Activated CD4-positive, CD25-positive, alpha-beta regulatory T cell treated with anti-CD3 and anti-CD28 coated beads, Interleukin-2, amount 50 U/mL, for 72 hours (primary cell): ENCODE measurements at places on chromosomes 2 and 18.

DNA sequence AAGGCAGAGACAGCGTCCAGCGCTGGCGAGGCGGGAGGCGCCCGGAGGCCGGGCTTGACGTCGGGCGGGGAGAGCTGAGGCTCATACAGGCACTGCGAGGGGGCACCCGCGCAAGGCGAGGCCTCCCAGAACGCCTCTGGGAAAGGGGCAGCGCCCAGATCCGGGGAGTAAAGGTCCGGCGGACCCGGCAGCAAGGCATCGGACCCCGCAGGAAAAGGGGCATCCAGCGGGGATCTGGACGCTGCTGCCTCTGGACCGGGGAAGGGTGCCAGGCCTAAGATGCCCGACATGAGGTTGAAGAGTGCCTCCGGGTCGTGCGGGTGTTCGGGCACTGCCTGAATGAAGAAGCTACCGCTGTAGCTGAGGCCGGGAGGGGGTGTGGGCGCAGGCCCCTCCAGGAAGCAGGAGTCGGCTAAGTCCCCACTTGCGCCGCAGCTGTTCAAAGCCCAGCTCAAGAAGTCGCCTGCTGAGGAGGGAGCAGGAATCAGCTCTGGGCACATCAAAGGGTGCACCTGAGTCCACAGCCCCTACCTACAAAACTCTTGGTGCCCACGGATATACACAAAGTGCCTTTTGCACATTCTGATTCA is 937 bp downstream of the EGR4 start:
- peak; percentile 37 for DNase-seq

DNA sequence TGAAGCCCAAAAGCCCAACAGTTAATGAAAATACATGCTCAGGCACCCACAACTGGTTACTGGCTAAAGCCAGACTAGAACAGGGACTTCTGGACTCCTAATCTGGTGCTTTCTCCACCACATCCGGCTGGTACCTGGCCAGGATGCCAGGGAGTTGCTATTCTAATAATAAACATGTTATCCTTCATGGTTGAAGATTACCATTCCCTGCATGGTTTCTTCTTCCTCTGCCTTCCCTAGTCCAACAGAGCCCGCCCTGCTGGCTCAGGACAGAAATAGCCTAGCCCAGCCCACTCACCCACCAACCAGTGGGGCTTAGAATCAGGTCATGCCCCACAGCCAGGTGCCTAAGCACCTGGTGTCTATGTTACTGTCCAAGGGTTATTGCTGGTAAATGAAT is 184.2 kb downstream of the TMEM247 start:
- DNase-seq, result no peak

GRCh38 chr2:125652280-125652679 is 1003.7 kb upstream of the GYPC start:
- DNase-seq, result no peak

DNA sequence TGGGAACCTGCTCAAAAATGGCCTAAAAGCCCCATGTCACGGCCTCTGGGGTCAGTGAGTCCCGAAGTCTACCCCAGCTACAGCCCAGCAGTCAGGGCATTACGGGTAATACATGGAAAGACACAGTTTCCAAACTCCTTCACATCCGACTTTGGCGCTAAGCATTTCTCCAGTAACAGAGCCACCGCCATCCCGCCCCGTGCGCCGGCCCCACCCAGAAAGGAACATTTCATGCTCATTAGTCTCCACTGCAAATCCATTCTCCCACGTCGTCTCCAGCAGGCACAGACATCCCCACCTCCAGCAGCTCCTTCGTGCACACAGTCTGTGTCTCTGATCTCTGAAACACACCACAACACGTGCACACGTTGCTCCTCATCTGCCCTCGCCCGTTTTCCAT is 509.2 kb upstream of the ID2 start:
- no peak for DNase-seq

- DNase-seq, result no peak
Measured at GRCh38 chr2:67871686-67872412, 191.0 kb downstream of the C1D start.

DNA sequence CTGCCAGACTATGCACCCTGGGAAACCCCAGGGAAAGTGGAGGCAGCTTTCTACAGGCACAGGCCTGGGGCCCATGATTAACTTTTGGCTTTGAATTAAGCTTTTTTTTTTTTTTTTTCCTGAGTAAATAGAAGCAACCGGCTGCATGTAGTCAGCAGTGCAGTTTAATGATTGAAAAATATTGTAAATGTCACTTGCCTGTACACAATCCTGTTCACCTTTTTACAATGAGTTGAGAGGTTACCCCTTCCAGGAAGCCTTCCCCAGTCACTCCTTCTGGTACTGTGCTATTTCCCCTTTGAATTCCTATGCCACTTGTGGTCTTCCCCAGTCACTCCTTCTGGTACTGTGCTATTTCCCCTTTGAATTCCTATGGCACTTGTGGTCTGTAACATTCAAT is 475.6 kb downstream of the TDRD15 start:
- DNase-seq, result no peak

- DNase-seq, result no peak
Measured at GRCh38 chr2:196335221-196335634, 163.8 kb upstream of the STK17B start.

DNA sequence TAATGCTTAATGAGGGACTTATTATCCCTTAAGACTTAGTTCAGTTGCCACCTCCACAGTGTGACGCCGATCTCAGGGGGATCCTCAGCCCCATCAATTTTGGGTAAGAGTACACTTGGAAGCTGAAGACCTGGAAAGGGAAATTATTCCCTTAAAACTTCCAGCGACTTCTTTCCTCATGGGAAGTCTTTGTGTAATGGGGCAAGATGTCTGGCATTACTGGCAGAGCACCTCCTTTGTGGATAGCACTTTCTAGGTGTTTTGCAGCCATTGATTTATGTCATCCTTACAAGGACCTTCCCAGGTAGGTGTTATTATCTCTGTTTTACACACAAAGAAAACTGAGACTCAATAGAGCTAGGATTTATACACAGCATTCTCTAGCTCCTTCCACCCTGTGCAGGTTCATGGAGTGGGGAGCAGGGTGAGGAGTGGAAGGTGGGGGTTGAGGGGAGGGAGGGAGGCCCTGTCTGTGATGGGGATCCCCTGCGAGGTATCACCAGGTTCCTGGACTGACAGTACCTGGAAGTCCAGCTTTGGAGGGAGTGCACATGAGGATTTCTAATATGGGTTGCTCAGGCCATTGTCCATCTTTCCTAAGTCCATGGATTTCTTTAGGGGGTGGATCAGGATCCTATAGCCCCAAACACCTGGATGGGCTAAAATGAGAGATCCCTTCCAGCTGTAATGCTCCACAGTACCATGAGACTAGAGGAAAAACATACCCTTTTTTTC is 79.4 kb downstream of the MYCN start:
- DNase-seq, result no peak

GRCh38 chr2:201132518-201132917 is 16.6 kb downstream of the CFLAR start:
- DNase-seq, result no peak

GRCh38 chr2:235746257-235746934 is 252.6 kb downstream of the AGAP1 start:
- peak; percentile 41 for DNase-seq

DNA sequence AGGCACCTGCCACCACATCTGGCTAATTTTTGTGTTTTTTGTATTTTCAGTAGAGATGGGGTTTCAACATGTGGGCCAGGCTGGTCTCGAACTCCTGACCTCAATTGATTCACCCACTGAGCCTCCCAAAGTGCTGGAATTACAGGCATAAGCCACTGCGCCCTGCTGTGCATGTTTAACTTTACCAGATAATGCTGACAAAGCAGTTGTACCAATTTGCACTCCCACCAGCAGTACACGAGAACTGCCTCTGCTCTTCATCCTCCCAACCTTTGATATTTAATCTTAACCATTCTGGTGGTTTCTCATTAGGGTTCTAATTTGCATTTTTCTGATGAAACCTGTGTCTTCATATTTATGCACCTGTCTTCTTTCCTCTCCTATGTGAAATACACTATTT is 12.0 kb upstream of the DYM start:
- DNase-seq, result no peak

DNA sequence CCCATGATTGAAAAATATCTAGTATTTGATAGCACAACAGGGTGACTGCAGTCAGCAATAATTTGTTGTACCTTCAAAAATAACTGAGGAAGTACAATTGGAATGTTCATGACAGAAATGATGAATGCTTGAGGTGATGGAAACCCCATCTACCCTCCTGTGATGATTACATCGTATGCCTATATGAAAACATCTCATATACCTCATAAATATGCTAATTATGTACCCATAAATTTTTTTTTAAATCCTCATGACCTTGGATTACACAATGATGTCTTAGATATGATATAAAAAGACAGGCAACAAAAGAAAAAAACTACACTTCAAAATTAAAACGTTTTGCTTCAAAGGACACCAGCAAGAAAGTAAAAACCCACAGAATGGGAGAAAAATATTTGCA is 1.4 kb upstream of the POLR1B start:
- no peak for DNase-seq

GRCh38 chr2:232562515-232563151 is 12.1 kb downstream of the EIF4E2 start:
- no peak for DNase-seq

DNA sequence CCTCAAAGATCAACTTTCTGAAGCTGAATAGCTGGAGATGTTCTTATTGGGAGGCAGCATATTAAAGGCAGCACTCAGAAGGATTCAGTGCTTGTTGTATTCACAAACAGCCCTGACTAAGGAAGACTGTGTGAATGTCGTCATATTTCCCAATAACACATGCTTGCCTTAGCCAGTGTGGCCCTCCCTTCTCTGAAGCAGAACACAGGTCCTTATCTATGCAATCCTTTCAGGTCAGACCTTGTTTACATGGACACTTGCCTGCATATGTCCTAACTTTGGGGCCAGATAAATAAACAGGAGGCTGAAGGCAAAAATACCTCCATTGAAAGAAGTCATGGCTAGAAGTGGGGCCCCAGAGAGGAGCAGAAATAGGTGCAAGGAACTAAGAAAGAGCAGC is 97.2 kb downstream of the SLC4A3 start:
- DNase-seq, result no peak

DNA sequence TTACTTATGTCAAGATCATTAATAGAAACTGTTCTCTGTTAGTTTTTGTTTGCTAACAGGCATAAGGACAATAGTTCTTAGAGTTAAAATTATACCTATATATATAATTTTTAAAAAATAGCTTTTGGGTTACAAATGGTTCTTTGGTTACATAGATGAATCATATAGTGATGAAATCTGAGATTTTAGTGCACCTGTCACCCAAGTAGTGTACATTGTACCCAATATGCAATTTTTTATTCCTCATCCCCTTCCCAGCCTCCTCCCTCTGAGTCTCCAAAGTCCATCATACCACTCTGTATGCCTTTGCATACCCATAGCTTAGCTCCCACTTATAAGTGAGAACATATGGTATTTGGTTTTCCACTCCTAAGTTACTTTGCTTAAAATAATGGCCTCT is 26.4 kb downstream of the SLC4A1AP start:
- DNase-seq, result no peak

GRCh38 chr2:78561876-78562275 is 463.6 kb upstream of the REG3G start:
- no peak for DNase-seq

DNA sequence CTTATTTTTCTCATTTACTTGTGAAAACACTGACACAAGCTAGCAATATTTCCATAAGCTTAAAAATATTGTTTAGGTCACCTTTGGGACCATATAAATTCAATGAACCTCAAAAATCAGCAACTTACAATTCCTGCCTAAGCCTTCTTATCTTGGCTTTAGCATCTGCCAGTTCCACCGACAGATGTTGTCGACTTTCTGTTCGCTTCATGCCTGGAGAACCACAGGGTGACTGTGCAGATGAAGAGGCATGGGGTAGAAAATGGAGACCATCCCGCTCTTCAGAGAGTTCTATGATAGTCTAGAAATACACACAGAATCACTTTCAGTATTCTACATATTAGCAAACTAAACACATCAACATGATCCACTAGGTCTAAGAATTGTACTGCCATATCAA is 64.2 kb downstream of the CCDC88A start:
- no peak for DNase-seq

- no peak for DNase-seq
Measured at GRCh38 chr2:159232456-159233170, 53.9 kb downstream of the WDSUB1 start.

GRCh38 chr2:147589127-147589526 is 255.7 kb upstream of the ACVR2A start:
- DNase-seq, result no peak

DNA sequence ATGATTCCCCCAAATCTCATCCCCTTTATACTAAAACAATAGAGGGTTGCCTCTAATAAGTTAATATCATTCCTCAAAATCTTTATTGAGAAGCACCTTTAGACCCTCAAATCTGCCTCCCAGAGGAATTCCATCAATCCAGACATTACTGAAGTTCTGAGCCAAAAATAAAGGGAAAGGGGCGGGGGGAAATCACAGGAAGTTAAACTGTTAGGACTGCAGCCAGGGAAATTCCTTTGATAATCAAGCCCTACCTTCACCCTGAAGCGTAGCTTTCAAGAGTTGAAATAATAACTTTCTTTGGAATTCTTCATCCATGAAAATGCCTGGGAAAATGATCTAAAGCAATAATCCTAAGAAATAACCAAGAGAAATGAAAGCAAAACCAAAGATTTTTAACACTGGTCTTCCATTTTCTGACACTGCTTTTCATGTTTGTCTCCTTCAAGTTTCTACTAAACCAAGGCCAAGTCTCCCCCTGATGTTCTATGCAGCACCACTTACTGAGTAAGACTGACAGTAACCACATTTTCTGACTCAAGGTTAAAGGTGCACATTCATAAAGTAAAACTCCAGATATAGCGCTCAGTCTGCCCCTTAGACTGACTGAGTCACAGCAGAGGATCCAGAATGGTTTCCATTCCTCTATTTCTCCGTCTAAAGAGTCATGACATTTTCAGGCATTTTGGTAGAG is 78.2 kb downstream of the TCF4 start:
- DNase-seq, result no peak

DNA sequence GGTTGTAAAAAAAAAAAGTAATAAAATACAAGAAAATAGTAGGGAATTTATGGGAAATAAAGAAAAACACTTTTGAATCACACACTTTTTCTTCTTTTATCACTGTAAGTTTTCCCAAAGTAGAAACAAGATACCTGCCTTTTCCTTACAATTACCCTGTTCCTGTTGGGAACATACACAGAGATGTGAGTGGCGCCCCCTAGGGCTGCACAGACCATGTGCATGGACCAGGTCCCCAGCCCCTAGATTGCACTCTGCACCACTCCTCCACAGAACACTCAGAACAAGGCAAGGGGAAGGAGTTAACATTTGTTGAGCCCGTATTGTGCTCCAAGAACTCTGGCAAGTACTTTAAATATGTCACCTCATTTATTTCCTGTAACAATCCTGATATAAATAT is 118.7 kb upstream of the NRP2 start:
- peak; percentile 35 for DNase-seq

- DNase-seq, result peak; percentile 66
Measured at GRCh38 chr2:238256594-238257104, 16.8 kb upstream of the HES6 start.
